ENCODE measurements at places on chromosomes 13 and 19.

- DNase-seq: no peak
Observed at GRCh38 chr19:23222998-23223652, 27.1 kb downstream of the ZNF724 start.

DNA sequence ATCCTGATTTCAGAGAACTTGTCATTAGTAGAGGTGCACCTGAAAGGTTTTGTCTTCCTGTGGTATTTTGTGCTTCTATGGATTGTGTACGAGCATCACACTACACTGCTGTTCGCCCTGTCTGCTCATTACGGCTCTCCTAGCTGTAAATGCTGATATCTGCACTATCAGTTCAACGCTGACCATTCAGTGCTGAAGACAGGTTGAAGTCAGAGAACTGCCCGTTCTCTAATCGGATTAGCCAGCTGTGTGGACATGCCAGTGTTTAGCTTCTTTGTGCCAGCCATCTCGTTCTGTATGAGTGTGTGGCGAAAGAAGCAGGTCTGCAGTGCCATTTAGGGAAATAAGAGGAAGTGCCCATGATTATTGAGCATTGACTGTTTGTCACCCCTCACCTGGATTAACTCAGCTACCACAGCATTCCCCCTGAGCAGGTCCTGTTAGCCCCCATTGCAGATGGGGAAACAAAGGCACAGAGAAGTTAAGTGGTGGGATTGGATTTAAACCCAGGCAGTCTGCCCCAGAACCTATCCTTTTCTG is 21.6 kb upstream of the C1QTNF9 start:
- no peak for DNase-seq

- no peak for DNase-seq
Observed at GRCh38 chr13:113219256-113219940, 10.0 kb downstream of the CUL4A start.

DNA sequence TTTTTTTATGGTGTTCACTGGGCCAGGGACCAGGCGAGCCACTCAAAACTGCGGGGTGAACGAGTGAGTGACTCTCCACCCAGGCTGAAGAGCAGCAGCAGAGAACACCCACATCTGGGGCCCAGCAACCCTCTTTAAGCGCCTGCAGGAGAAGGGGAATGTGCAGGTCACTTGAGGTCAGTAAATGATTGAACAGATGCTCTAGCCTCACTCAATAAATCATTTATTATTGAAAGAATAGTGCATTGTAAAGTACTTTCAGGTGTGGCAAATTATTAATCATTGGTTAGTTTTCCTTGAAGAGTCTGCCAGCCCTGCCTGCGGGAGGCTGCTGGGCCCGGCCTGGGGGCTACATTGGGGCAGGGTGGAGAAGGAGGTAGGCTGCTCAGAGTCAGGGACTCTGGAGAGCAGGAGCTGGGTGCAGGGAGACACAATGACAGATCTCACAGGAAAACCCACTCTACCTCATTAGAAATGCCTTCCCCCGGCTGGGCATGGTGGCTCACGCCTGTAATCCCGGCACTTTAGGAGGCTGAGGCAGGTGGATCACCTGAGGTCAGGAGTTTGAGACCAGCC is 42.5 kb downstream of the ABCC4 start:
- DNase-seq: no peak

DNA sequence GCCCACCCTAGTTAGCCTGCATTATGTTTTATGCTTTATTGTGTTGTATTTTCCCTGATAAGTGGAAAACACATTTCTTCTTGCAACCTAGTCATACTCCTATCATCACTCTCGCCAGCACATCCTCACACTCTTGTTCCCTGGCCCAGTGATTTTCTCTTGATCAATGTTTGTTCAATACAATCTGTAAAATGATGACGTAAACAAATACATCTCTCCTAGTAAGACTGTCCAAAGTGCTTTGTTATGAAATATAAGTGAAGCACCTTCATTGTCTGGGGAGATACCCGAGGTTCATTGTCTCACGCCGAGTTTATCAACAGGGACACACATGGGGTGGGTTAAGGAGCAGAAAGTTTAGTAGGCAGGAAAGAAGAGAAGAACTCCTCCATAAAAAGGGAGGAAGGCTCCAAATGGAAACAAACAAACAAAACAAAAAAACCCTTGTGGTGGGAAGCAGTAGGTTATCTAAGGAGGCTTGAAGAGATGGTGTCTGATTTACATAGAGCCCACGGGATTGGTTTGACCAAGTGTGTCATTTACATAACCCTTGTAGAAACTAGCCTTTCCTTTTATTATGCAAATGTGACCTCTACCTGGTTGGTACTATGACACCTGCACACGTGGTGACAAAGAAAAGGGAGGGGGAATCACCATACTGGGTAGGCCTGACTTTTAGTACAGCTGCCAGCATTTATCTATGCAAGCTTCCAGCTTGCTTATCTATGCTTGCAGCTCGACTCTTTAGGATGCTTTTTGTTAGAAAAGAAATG is 1317.9 kb upstream of the SPRY2 start:
- DNase-seq: no peak
